ENCODE measurements at places on chromosomes 5 and 9.

- no peak overlapping the region for H3K4me3 ChIP-seq
- H3K27ac ChIP-seq, result no peak overlapping the region
- no peak for DNase-seq
- H3K27me3 ChIP-seq, result no peaks in the 10 kb centered on the region
These were observed 54.5 kb upstream of the SEMA6A start for GRCh38 chr5:116629168-116629567.

DNA sequence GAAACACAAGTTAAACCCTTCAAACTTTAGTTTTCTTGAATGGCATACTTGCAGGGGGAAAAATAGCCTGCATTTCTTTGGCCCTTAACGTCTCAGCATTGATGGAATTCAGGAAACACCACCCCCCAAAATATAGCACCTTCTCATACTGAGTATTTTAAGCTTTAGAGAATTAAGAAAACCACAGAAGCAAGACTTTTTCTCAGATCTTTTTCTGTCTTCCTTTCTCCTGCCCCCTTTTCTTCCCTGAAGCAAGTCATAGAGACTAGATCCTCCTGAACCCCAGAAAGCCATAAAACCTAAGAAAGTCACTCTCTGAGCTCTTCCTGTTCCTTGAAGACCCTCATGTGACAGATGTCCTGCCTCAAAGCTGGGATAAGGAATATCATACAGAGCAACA, 1069.9 kb downstream of the EFNA5 start:
- no peak overlapping the region for H3K27ac ChIP-seq
- no peak for DNase-seq
- H3K27me3 ChIP-seq, result no peaks in the 10 kb centered on the region
- no peaks in the 10 kb centered on the region for H3K36me3 ChIP-seq
- no peak overlapping the region for H3K4me3 ChIP-seq

DNA sequence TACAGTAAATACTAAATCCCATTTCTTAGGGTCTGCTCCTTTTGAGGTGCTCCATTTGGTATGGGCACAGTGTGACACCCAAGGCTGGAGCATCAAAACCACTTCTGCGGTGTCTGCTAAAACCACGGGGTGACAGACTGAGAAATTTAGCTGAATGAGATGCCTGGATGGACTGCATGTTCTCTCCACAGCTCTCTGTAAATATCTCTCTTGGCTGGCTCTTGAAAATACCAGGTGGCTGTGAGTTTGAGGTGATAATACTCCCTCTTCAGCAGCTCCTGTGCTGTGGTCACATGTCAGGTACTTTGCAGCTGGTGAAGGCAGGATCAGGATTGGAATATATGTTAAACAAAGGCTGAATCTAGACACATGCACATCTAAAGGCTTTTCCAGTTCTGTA, 93.7 kb upstream of the SIMC1 start:
- H3K4me1 ChIP-seq, result no peaks in the 10 kb centered on the region
- no peak overlapping the region for H3K4me3 ChIP-seq
- H3K27ac ChIP-seq, result no peak overlapping the region
- H3K36me3 ChIP-seq, result no peaks in the 10 kb centered on the region
- DNase-seq, result no peak
- H3K27me3 ChIP-seq, result peaks cover 10% of the 10 kb centered on the region

- no peak overlapping the region for H3K4me3 ChIP-seq
- no peak overlapping the region for H3K27ac ChIP-seq
- peaks cover 5% of the 10 kb centered on the region for H3K4me1 ChIP-seq
- H3K36me3 ChIP-seq, result peaks cover 10% of the 10 kb centered on the region
- DNase-seq, result no peak
- H3K27me3 ChIP-seq, result no peaks in the 10 kb centered on the region
These were observed 6.0 kb upstream of the GPR21 start for GRCh38 chr9:123027517-123027916.

DNA sequence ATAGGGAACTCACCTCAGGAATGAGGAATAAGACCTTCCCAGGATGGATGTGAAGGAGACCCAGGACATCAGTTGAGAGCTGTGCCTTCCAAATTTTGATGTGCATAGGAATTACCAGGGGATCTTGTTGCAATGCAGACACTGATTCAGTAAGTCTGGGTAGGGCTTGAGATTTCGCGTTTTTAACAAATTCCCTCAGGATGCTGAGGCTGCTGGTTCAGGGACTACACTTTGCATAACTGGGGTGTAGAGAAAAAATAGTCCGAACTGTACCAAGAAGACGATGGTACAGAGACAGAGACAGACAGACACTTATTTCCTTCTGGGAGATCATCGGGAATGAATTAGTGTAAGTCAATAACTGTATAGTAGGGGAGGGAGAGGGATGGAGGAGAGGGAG, 82.3 kb upstream of the FREM1 start:
- no peak for DNase-seq
- H3K4me1 ChIP-seq, result no peaks in the 10 kb centered on the region
- peak overlapping the region; percentile 47 for H3K4me3 ChIP-seq
- H3K27ac ChIP-seq, result no peak overlapping the region

All from IMR-90 (cell line).